Activated CD8-positive, alpha-beta memory T cell treated with anti-CD3 and anti-CD28 coated beads, Interleukin-2, amount 10 ng/mL, durations not matched to agents 7 days and 5 days (primary cell): ENCODE measurements at places on chromosomes 13 and 19.

DNA sequence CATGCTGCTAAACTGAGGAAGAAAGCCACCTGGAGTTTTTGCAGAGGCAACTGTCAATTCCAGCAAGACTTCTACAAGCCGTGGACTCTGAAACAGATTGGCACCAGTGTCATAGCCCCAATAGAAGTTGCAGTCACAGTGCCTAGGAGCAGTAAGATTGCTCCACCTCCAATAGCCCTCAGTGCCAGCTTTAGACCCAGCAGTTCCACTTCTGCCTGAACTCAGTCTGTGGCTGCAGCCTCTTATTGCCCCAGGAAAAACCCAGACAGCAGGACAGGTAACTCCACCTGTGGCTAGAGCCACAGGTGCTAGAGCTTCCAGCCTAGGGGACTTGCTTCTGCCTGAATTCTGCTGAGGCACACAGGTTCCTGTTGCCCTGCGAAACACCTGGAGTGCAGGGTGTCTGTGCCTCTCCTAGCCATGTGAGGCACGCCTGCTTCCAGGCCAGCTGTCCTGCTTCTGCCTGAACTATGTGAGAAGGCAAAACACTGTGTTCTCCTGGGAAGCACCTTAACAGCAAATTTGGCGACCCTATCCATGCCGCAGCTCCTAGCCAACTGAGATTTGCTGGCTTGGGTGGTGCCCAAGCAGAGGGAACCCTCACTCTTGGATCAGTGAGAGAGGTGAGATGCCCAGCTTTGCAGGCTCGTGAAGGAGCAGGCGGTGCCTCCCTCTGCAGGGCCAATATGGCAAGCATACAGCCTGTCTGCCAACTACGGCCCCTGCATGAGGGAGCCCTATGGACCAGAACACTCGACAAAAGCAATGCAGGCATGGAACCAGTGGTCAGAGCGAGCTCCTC is 607.6 kb downstream of the PCDH17 start:
- DNase-seq: no peak

DNA sequence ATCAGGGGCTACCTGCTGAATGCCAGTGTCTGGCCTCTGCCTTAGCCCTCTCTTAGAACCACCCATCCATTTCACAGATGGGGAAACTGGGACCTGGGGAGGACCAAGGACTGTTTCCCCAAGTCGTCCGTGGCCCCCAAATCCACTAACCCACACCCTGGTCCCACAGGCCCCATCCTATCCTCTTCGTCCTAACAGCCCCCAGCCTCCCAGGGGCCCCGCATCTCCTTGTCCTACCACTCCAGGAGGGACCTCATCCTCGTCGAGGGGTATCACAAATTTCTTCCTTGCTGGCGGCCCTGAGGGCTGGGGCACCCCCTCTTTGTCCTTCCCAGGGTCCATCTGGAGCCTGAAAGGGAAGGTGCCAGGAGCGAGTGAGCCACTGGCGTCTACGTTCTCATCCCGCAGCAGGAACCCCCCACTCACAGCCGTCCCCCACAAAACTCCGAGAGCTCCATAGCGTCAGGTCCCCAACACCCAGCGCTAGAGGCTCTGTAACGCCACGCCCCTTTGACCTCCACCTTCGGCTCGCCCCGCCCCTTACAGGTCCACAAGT is 606 bp downstream of the ERCC1 start:
- no peak for DNase-seq

DNA sequence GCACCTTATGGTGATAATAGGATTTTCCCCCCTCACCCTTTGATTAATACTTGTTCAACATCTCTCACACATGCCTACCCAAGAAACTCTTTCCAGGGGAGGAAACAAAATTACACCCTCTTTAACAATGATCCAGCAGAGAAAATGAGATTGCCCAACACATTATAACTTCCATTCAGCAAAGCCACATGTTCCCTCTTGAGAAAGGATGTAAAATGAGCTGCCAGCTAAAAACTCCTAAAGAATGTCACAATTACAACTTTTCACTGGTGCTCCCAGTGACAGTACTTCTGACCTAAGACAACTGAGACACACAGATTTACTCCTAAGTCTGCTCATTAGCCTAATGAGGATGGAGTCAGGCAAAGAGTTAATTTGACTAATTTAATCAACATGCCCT is 621.4 kb downstream of the DIAPH3 start:
- no peak for DNase-seq

DNA sequence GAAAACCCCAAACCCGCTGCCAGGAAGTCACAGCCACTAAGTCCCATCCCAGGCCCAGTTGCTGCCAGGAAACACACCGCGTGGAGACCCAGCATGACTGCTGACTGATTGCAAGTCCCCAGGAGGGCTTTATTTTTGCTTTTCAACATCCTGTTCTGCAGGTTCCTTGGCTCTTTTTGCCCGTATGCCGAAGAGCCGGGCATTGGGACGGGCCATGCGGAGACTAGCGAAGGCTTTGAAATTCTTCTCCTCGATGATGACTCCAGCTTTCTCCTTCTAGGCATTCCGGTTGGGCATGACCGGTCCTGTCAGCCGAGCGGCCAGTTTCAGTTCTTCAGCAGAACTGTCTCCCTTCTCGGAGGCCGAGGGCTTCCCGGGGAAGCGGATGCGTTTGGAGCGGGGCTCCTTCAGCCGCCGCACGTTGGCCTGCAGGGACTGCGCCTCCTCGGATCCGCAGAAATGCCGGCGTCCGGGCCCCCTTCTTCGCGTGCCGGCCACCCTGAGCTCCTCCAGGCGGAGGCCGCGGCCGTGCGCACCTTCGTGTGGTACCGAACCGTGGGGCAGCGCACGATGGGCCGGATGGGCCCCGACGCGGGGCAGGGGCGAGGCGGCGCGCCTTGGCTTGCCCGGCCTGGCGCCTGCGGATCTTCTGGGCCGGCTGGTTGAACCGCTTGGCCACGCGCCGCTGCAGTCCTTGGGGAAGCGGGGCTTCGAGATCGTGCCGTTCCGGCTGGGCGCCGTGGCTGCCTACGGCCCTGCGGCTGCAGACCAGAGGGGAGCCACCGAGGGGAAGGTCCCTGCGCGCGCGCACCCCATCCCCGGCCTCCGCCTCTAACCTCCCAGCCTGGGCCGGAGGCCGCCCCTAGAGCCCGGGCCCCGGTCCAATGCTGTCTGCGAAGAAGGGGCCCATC is 15.2 kb downstream of the ZSCAN5C start:
- DNase-seq: no peak

DNA sequence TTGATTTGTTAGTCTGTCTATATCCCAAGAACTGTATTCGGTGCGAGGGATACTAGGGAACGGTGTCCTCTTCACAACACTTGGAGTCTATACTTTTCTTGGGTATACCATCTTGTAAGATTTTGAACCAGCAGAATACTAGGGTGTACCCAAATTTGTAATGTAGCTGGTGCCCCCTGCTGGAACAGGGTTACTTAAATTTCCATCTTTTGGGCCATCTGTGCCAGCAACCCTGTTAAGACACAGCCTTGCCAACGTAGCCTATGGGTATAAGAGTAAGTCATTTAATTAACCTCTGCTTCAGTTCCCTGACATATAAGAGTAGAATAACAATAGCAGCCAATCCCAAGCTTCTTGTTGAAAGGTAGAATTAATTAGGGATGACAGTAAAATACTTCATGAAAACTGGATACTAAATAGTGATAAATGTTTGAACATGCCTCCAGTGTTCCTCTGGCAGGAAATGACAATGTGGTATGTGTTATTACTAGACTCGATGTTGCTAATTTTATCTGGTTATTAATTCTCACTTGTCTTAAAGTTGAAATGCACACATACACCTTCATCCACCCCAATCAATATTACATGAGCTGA is 607.6 kb downstream of the FGF9 start:
- DNase-seq: peak; percentile 74

DNA sequence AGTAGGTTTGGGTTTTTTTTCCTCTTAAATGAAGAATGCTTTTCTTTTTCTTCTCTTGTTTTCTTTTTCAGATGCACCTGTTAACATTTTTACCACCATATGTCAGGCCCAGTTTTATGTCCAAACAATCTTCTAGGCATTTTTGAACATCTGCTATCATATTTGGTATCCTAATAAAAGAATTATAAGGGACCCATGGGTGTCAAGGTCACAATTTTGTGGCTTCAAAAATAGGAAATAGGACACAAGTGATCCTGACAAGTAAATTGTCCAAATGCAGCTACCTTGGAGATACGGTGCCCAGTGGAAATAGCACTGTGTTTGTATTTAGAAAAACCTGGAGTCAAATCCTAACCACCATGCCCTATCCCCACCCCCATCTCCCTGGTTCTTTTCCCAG is 270.3 kb downstream of the MZT1 start:
- no peak for DNase-seq

- no peak for DNase-seq
Measured at GRCh38 chr19:52522551-52522950, 4.9 kb upstream of the ZNF808 start.

DNA sequence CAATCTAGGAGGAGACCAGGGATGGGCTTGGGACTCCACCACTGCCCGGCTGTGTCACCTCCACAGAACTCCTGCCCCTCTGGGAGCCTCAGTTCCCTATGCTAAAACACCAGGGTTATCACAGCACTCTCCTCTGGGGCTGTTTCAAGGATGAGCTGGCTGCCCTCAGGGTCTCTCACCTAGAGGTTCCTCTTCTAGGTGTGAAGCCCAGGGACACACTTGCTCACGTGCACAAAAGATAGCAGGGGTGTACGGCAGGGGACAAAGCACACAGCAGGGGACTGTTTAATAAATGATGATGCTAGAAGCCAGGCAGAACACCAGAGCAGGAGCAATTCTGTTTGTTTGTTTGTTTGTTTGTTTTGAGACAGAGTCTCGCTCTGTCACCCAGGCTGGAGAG is 16.8 kb upstream of the LYPD3 start:
- DNase-seq: no peak

DNA sequence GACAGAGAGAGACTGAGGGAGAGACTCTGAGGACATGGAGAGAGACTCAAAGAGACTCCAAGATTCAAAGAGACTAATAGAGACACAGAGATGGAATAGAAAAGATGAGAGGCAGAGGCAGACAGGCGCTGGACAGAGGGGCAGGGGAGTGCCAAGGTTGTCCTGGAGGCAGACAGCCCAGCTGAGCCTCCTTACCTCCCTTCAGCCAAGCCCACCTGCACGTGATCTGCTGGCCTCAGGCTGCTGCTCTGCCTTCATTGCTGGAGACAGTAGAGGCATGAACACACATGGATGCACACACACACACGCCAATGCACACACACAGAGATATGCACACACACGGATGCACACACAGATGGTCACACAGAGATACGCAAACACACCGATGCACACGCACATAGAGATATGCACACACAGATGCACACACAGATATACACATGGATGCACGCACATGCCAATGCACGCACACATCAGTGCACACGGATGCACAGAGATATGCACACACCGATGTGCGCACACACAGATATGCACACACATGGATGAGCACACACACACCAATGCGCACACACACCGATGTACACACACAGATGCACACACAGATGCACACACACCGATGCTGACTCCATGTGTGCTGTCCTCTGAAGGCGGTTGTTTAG is 3.3 kb upstream of the F10 start:
- DNase-seq: no peak

DNA sequence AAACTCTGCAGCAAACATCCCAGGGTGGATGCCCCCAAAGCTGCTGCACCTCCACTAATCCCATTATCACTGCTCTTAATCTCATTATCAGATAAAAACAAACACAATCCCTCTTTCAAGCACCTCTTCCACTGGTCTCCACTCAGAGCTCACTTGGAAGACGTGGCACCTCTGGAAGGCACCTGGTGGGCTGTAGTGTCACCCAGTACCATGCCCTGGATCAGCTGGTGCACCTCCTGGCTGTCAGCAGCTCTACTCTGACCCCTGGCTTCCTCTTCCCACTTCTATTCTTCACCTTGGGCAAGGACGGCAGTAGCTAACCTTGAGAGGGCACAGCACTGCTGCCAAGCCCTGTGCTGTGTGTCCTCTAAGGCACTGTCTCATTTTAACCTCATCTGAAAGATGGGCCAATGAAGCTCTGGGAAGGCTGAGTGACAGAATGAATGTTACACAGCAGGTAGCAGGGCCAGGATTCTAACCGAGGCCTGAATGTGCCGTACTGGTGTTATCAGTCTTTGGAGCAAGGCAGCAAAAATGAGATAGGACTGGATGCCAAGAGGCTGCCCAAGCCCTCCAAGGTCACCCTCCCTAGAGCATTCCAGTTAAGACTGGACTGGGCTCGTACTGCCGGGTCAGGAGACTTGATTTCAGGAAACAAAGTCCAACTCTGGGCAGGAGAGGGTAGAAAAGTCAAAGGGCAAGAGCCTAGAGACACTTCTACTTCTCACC is 7.4 kb downstream of the BRD4 start:
- DNase-seq: no peak

- DNase-seq: no peak
Measured at GRCh38 chr13:49586717-49587116, 1.4 kb upstream of the RCBTB1 start.

DNA sequence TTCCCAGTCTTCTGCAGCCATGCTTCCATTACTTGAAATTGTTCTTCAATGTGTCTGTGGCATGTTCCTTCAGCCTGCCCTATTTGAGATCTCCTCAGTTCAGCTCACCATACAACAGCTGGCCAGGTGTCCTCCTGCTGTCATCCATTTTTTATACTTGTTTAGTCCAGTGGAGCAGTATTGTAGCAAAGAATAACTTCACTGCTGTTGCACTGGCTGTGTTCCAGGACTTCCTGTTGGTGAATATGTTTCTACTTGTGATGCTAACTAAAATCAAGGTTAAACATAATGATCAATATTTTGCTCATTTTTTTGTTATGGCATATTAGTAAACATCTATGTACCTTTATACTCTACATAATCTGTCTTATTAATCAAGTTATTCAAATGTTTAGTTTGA is 1394.1 kb downstream of the PCDH9 start:
- no peak for DNase-seq

GRCh38 chr13:111899714-111900389 is 167.1 kb upstream of the SOX1 start:
- DNase-seq: peak; percentile 9

- DNase-seq: no peak
Measured at GRCh38 chr13:31982540-31982939, 49.0 kb upstream of the FRY start.

DNA sequence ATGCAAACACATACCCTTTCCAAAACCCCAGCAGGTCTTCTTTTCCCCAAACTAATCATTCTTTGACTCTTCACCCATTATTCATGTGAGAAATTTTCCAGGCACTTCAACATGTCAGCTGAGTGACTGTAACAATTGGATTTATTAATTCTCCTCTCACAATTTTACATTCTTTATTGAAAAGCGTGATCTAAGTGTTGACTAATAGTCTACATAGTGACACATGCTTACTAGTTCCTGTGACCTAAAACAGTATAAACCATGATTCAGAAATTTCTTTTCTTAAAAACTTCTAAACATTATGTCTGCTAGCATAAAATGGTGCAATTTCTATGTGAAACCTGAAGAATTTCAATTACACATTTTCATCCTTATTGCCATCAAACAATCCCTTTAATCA is 532.3 kb downstream of the GPC5 start:
- DNase-seq: no peak

- DNase-seq: no peak
Measured at GRCh38 chr13:32528358-32528757, 10.2 kb downstream of the N4BP2L2 start.

GRCh38 chr13:42355092-42355485 is 83.1 kb downstream of the AKAP11 start:
- DNase-seq: peak; percentile 49
